ENCODE measurements at places on chromosomes 2 and 18.

GRCh38 chr2:239814861-239815601 is 210.1 kb downstream of the NDUFA10 start:
- DNase-seq = no peak

GRCh38 chr18:59959073-59959472 is 59.3 kb downstream of the PMAIP1 start:
- DNase-seq = no peak

GRCh38 chr2:20423359-20423758 is 23.5 kb upstream of the RHOB start:
- no peak for DNase-seq

GRCh38 chr2:145002624-145003023 is 482.7 kb upstream of the ZEB2 start:
- no peak for DNase-seq

DNA sequence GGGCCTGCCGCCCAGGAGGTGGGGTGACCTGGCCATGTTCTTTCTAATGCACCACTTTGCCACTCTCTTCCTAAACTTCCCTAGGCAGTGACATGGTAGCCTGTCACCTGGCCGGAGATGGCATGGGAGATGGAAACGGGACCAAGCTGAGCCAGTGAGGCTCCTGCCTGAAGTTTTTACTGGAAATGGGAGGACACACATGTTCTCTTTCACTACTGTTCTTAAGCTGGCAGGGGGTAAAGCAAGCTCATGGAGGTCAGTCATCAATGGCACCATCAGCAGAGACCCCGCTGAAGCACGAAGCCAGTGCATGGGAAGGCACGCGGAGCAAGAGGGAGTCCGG is 50.7 kb downstream of the ATIC start:
- DNase-seq = no peak

DNA sequence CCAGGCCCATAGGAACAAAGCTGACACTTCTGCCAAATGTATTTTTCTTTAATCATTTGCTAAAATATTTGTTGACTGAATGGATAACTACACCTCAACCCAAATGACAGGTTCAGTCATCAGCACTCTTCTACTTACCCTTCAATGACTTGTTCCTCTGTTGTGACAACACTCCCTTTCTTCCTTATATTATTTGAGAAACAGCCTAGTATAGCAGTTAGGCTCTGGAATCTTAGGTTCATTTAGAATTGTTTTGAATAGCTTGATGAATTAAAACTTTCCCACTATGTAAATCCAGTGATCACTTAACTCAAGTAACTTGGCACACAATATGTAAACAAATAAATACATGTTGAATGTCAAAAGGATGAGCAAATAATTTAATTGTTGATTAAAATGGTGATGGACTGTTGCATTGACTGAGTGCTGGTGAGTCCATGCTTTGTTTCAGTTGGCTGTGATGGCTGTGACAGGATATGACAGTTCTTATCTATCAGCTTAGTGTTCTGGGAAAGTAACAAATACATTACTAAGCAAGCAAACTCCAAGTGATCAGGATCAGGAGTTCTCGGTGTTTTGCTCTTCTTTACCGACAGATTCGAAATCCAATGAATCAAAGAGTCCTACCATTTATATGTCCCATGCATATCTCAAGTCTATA is 2.8 kb upstream of the MOGAT1 start:
- no peak for DNase-seq

GRCh38 chr18:79383388-79384056 is 12.2 kb upstream of the NFATC1 start:
- no peak for DNase-seq

GRCh38 chr2:46988733-46989481 is 73.3 kb upstream of the MCFD2 start:
- DNase-seq = no peak

- no peak for DNase-seq
Measured at GRCh38 chr2:150572961-150573395, 85.5 kb upstream of the RND3 start.

GRCh38 chr18:2236232-2236631 is 335.1 kb downstream of the METTL4 start:
- no peak for DNase-seq

GRCh38 chr2:217977840-217978535 is 24.8 kb downstream of the TNS1 start:
- no peak for DNase-seq

DNA sequence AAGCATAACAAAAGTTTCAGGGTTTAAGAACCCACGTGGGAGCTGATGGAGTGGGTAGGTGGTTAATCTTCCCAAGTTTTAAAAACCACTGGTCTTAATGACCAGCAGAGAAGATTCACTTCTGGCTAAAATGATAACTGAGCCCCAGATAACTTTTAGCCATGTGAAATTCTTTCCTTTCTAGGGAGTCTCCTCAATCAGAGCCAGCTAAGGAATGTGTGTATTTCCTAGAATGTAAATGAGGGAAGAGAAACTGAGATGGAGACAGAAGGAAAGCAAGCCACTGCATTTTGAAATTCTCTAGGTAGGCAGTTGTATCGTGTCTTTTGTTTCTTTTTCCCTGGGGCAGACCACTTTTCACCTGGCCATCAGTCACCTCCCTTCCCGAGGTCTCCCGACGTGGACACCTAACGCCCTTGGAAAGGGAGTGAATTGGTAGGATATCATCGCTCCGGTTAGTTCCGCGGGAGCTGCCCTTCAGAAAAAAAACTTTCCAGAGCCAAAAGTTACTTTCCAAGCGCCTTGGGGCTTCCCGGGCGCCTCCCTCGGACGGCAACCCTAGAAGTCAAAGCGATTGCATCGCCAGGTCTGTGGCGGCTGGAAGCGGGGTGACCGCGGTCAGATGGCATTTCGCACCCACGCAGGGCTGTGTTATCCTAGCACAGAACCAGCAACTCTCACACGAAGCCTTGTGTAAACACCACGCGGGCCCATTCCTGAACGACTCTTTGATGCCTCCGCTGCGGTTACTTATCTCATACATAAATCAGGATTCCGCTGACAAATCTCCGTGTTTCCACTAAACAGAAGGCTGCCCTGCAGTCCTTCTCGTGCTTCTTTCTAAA is 1.3 kb downstream of the COLEC12 start:
- DNase-seq = no peak

- DNase-seq = no peak
Measured at GRCh38 chr2:85775406-85776381, 21.9 kb downstream of the ATOH8 start.

GRCh38 chr2:18834341-18834740 is 245.0 kb upstream of the NT5C1B start:
- no peak for DNase-seq

GRCh38 chr18:50602466-50602865 is 42.6 kb downstream of the MAPK4 start:
- DNase-seq = no peak

DNA sequence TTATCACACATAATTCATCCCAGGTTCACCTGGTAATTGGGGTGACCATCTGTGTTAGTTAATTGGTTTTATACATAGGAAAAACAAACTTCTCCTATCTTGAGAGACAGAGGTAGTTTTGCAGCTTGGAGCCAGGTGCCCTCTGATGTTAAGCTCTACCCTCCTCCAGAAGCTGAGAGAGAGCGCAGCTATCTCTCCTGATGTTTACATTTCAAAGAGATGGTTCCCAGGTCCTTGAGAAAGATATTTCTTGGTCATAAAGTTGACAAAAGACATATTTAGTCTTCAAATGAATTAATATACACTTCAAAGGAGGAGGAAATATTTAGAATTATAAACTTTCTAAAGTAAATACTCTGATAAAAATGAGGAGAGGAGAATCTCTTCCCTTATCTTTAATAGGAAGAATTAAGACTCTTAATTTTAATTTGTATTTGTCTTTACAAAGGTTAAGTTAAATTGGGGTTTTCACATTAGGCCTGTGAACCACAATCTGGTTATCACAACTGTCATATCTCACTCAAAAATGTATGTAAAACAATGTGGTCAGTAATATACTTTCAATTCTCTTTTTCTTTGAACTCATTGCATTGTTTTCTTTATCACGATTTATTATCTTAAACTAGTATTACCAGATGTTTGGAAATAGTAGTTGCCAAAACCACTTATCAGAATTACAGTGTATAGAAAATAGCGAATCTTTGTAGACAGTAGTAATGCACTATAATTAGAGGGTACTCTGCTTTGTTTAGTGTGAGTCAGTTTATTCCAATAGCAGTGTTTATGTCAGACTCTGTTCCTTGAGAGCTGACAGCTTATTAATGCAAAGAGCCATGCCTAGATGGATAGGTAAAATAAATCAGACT is 26.8 kb downstream of the SERPINB4 start:
- no peak for DNase-seq

GRCh38 chr2:237290261-237290660 is 123.7 kb downstream of the COL6A3 start:
- no peak for DNase-seq

- DNase-seq = no peak
Measured at GRCh38 chr2:121605820-121606733, 43.2 kb downstream of the CLASP1 start.

- no peak for DNase-seq
Measured at GRCh38 chr2:118642501-118642900, 204.9 kb downstream of the EN1 start.

- DNase-seq = no peak
Measured at GRCh38 chr18:43680096-43680495, 402.8 kb upstream of the SYT4 start.

DNA sequence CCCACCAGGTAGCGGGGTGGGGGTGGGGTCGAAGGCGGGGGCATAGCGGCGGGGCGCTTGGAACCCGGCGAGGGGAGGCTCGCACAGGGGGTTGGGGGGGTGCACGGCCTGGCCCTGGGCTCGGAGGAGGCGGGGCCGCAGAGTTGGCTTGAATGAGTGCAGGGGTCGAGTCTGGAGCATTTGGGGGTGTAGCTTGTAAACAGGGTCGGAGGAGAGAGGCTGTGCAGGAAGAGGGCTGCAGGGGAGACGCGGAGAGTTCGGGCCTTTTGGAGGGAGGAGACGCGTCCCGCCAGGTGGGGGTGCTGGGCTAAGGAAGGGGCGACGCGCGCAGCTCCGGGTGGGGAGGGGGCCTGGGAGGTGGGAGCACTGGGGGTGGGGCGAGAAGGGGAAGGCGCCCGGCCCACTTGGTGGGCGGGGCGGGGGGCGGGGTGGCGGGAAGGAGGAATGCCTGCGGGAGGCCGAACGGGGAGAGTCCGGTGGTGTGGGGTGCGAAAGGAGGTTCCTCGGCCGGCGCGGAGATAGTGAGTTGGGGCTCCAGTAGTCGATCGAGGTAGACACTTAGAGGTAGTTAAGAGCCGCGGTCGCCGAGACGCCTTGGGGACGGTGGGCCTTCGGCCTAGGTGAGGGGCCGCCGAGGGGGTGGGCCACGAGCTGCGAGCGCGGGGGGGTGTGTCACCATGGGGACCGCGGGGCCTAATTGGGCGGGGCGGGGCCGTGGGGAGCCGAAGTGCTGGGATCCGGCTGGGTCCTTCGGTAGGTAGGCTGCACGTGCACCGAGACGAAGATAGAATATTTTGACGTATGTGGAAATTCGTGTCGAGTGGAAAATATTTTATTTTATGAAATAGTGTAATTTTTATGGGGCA is 774 bp downstream of the MSH6 start:
- peak; percentile 35 for DNase-seq

- no peak for DNase-seq
Measured at GRCh38 chr18:48749768-48750167, 201.0 kb downstream of the SMAD7 start.

DNA sequence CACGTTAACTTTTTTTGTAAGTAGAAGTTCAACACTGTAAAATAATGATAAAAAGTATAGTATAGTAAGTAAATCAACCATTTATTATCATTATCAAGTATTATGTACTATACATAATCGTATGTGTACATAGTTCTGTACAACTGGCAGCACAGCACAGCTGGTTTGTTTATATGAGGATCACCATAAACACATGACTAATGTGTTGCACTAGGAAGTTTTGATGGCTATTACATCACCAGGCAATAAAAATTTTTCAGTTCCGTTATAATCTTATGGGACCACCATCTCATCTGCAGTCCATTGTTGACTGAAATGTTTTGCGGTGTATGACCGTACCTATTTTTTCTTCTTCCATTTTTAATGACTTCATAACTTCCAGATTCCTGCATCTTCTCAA is 39.2 kb upstream of the ZNF385B start:
- DNase-seq = no peak

- no peak for DNase-seq
Measured at GRCh38 chr2:44722026-44722625, 219.4 kb upstream of the SIX3 start.

DNA sequence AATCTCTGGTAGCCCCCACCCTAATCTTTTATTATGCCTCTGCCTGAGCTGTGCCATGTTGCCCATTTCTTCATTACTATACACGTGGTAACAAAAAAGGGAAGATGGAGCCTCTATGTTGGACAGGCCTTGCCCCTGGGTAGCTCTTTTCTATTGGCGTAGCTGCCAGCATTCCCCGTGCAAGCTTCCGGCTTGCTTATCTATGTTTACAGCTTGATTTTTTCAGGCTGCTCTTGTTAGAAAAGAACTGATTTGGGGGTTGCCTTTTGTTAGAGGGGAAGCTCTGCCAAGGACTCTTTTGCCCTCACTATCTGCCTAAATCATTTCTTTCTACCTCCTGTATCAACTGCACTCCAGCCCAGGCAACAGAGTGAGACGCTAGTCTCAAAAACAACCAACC is 45.5 kb upstream of the ZSWIM2 start:
- no peak for DNase-seq

Data from stimulated activated CD4-positive, alpha-beta T cell treated with anti-CD3 and anti-CD28 coated beads, Interleukin-1b, Interleukin-23, amount 100 ng/mL, for 1 hour (primary cell).